Camera-type eye (tissue), 1 donor: ENCODE measurements at places on chromosomes 3 and 15. TPM values are rescaled to one million over a fixed set of nuclear protein-coding genes. Genes with fewer than 3 reads are reported as not detected.

Gene ABI3BP
- total RNA-seq: 146 TPM

Gene YEATS2
- 72.6 TPM for total RNA-seq

Gene FGF7
- 15.6 TPM for total RNA-seq

Gene GP5
- total RNA-seq: 1.1 TPM

Gene ADCY5
- 11.8 TPM for total RNA-seq

Gene SERINC4
- 3.8 TPM for total RNA-seq

Gene ROPN1
- not detected for total RNA-seq
